BJ (cell line): ENCODE measurements at places on chromosomes 3 and 15.

DNA sequence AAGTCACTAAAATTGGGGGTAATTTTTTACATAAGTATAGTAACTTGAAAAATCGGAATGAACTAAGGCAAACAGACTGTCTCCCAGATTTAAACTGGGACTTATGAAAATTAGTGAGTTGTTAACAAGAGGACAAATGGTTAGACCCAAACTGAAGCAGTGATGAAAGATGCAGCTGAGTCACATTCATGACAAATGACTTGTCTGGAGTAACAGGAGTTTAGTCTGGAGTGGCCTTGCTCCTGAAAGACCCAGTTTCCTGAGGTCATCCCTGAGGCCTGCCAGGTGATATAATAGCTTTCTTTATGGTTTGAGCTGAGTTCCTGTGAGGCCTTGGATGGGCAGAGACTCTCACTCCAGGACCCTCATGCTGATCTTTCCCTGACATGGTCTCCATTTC, 9.6 kb upstream of the CTDSPL start:
- no peak for DNase-seq

DNA sequence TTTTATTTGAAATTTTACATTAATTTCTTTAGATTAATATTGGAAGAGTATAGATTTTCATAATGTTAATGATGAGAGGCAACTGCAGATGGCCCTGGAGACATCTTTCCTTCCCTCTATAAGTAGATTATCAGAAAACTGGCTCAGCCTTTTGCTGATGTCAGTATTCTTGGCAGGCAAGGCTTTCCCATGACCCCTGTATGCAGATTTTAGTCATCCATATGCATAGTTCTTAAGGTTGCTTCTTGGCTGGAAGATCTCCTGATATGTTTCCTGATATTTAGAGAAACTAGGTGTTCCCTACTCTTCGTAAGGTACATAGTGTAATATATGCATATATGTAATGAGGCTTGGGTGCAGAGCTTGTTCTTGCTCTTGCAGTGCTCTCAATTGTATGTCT, 911.4 kb downstream of the EPHA3 start:
- DNase-seq: no peak

GRCh38 chr3:116877968-116878367, 168.4 kb downstream of the TUSC7 start:
- DNase-seq: no peak

GRCh38 chr3:50459785-50460184, 43.6 kb downstream of the CACNA2D2 start:
- DNase-seq: no peak

DNA sequence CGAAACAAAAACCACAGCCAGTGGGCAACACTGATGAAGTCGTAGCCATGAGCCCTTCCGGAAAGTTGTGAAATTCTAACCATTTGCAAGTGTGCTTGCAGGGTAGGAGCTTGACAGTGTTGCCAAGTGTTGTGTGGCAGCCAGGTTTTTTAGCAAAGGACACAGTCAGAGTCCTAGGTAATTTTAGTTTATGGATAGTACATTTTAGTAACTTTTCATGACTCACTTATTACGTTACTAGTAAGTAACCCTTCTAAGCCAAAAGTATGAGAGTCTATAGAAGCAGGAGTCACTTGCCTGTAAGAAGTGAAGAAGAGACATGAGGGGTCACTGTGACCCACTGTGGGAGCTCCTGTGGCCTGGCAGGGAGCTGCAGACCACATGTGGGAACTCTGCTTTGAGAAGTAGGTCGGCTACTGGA, 54.8 kb upstream of the ADPGK start:
- DNase-seq: no peak

- DNase-seq: peak; percentile 51
Observed at GRCh38 chr3:125322166-125322565, 53.0 kb downstream of the ZNF148 start.

GRCh38 chr3:152870027-152870426, 35.1 kb downstream of the P2RY1 start:
- no peak for DNase-seq

DNA sequence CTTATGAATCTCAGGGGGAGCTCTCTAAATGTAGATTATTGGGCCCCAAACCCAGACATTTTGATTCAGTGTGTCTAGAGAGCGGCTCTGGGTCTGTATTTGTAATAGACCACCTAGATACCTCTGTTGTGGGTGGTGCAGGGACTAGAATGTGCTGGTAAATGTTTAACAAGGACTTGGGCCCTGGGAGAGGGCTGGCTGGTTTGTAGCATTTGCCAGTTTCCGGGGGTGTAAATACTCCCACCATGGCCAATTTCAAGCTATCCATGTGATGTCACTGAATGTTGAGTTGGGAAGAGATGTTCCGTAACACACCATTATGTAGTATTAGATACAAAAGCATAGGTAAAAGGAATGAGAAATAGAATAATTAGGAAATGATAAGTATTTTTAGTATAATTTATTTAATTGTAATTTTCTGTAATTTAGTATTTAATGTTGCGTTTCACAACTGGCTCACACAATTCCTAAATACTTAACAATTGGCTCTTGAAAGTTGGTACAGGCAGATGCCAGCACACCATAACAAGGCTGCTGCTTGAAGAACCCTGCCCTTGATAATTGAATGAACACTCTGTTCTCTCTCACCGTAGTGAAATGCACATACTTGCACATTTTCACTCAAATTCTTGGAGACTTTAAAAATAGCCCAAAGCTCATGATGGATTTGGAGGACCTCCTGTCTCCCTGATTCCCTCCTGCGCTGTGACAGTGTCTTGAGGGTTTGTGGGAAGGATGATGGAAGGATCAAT, 359.2 kb upstream of the PROK2 start:
- no peak for DNase-seq

DNA sequence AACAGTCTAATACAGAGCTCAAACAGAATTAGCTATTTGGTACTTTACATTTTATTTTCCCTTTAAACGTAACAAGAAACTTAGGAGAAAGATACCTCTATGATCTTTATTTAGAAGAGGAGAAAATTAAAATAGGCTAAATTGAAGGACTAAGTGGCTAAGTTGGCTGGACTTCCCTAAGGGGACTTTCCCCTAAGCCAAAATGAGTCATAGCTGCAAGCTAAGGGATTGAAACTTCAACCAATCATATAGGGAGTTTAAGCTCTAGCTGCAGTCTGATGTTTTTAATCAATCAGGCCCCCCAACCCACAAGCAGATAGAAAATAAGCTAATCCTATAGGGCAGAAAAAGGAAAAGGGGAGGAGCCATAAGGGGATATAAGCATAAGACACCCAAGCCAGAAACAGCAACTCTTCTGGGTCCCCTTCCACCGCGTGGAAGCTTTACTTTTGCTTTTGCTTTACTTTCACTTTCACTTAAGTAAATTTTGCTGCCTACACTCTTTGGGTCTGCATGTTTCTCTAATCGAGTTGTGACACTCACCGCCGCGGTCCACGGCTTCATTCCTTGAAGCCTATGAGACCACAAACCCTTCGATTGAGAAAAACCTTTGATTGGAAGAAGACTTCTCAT, 1108.5 kb upstream of the EPHA6 start:
- DNase-seq: no peak

GRCh38 chr3:150462108-150462507, 54.0 kb downstream of the TSC22D2 start:
- DNase-seq: no peak

GRCh38 chr3:53957831-53958230, 66.2 kb upstream of the SELENOK start:
- DNase-seq: no peak

DNA sequence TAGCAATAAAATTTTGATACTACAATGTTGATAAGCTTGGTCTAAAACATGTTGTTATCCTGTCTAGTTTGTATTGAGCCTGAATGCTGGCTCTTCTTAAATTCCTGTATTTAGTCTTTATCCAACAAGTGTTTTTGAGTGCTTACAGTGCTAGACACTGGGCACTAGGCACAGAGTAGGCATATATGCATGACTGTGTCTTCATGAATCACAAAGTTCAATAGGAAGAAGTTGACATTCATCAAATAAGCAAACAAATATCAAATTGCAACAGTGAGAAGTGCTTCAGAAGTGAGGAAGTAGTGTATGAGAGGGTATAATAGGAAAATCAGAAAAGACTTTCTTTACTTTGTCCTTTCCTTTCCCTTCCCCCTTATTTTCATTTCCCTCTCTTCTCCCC, 6.8 kb downstream of the CD96 start:
- DNase-seq: no peak

- no peak for DNase-seq
Observed at GRCh38 chr15:55774113-55774970, 31.4 kb upstream of the PRTG start.

DNA sequence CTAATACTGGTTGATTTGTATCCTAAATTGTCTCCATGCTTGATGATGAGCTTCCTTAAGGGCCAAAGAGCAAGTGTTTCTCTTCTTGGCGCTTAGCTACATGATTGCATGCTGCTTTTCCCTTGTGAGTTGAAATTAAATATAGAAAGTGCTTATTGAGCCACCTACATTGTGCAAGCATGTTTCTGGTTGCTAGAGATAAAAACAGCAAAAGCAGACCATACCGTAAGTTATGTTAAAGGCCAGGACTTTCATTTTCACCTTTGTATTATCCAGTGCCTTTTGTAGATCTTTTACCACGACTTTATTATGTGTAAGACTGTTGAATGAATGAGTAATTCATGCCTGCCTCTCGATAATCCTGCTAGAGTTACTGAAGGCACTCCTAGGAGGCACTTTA, 41.9 kb upstream of the CCNB2 start:
- DNase-seq: no peak

DNA sequence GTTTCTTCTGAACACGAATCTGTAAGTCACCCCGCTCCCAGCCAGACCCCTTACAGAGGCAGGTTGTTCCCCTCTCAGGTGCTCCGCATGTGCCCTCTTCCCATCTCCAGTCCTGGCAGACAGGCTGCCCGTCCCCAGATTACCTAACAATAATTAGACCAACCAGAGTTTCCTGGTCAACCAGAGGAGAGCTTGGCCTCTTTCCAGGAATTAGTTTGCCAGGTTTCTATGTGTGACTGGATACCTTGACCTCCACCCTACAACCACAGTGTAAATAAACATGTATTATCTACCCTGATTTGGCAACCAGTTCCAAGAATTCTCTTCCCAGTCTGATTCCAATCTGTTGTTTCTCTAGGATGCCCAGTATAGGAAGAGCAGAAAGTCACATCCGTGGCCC, 178.0 kb upstream of the UMPS start:
- DNase-seq: no peak

DNA sequence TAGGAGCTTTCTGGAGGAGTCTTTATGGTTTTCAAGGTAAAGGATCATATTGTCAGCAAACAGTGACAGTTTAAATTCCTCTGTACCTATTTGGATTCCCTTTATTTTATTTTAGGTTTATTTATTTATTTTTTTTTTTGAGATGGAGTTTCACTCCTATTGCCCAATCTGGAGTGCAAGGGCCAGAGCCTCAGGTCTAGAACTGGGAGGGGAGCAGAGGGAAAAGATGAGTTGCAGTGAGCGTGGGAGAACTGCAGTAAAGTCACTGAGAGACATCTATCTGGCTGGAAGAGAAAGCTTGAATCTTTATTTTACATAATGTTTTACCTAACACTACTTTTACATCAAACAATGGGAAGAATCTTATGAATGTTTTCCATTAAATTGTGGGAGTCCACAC, 49.5 kb upstream of the GK5 start:
- no peak for DNase-seq

GRCh38 chr3:172082269-172082668, 42.9 kb downstream of the FNDC3B start:
- peak; percentile 99 for DNase-seq

DNA sequence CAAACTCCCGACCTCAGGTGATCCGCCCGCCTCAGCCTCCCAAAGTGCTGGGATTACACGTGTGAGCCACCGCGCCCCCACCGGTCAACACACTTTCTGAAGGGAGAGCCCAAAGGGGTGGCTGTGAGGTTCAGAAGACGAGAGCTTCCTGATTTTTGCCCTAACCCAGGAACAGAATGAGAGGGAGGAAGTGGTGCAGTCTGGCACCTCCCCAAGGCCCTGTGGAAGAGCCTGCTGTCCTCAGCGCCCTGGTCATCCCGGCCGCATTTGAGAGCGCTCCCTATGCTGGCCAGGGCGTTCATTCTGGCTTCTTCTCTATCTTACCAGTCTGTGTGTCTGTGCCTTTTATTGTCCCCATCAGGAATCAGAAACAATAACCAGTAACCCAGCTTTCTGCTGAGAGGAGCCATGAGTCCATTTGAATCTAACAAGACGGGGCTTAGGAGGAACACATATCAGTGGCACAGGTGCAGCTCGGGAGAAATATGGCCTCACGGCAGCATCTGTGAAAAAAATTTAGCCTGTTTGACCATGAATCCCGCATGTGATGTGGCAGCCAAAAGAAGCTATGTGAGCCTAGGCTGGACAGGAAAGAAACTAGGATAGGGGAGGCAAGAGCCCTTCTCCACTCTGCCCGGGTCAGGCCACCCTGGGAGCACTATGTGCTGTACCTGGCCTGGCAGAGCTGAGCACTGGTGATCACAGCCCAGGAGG, 12.9 kb downstream of the BDH1 start:
- DNase-seq: no peak

- no peak for DNase-seq
Observed at GRCh38 chr3:54264050-54264449, 141.7 kb downstream of the CACNA2D3 start.

DNA sequence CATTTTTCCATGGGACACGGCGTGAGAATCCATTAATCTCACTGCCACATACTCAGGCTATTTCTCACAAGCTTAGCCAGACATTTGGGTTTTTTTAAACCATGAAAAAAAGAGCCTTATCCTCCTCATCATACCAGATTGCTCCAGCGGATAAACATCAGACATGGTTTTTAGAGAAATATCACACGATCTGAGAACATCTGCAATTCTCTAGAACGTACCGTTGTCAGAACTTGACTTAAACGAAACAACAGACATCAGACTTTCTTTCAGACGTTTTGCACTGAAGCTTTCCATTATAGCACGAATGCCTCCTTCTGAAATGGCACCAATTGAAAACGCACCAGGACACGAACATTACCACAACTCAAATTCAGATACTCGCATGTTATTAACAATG, 744.2 kb upstream of the CFAP20DC start:
- DNase-seq: no peak

DNA sequence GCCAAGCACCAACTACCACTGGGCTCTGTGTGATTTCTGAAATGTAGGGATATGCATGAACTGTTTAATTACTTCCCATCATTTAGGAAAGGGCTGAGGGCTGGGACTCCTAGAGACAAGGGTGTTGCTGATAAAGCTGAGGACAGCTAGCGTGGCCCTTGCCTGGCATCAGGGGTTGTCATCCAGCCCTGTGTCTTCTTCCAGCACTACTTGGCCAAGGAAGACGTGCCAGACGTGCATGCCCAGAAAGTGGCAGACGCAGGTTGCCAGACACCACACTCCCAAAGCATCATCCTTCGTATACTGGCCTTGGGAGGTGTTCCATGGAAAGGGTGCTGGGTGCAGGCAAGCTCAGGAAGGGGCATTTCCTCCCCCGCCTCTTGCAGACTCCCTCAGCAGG, 64.8 kb downstream of the LRIG1 start:
- no peak for DNase-seq

GRCh38 chr3:4060064-4060463, 243.1 kb upstream of the SETMAR start:
- no peak for DNase-seq

DNA sequence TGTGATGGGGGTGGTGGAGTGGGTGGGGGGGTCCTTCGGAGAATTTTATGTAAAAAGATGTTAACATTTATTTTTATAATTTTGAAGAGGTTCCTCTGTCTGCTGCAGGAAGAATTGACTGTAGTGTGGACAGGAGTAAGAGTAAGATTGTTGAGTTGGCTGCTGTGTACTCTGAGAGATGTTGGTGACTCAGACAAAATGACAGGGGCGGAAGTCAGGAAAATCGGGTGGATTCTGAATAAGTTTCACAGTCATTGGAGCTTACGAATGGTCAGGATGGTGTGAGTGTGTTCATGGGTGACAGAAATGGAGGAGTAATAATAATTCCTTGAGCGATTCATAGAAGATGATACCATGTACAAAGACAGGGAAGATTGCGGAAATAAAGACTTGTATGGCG, 420.0 kb downstream of the ROBO2 start:
- DNase-seq: no peak
